ENCODE measurements at places on chromosomes 5 and 9.

DNA sequence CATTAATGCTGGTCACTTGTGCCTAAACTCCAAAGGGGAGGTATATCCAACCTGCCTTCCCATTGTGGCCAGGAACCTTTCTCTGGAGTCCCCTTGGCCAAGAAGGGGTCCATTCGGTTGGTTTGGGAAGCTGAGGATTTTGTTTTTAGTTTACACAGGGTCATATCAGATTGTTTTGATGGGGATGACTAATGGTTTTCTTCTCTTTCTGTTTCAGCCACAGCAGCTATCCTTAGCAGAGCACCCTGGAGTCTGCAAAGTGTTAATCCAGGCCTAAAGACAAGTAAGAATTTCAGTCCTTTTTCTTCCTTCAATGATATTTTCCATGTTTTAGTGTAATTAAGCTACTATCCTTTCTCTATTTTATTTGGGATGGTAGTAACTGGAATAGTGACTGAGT is 127.8 kb upstream of the CCDC152 start:
- DNase-seq: no peak

GRCh38 chr5:159420940-159421339 is 90.7 kb upstream of the IL12B start:
- no peak for DNase-seq

DNA sequence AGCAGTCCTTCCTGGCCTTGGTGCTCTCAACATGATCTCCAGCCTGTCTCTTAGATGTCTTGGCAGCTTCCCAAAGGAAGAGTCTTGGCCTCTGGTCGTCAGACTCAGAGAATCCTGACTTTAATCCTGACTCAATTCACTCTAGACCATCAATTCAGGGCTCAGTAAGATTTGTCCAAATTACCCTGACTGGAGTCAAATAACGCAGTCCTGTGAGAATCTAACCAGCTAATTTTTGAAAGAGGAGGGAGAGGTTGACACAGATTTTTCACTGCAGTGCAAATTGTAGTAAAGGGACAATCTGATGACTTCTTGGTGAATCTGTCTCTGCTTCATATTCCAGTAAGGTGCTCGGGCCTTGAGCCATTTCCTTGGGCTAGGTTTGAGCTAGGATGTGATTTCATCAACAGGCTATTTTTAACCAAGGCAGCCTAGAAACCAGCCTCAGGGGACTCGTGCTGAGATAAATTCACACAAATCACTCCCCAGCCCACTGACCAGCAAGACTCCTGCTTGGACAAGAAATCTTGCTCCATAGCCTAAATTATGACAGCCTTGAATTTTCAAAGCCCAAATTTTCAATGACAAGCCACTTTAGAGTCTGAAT is 257.4 kb downstream of the ENC1 start:
- DNase-seq: no peak

DNA sequence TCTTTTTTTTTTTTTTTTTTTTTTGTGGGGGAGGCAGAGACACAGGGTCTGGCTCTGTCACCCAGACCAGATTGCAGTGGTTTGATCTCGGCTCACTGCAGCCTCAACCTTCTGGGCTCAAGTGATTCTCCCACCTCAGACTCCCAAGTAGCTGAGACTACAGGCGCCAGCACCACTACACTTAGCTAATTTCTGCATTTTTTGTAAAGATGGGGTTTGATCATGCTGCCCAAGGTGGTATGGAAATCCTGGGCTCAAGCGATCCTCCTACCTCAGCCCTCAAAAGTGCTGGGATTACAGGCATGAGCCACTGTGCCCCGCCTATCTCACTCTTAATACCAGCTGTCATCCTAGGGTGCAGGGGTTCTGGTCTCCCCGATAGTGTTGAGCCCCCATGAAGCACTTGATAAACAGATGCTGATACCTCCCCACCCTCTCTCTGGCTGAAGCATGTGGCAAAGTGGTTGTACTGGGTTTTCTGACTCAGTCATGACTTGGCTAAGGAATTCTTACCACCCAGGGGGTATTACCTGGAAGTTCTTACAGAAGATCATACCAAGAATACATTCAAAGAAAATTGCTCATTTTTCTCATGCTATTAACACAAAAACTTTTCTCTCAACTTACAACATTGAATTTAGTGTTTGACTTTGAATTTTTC is 110.2 kb upstream of the DAPK1 start:
- peak; percentile 71 for DNase-seq

DNA sequence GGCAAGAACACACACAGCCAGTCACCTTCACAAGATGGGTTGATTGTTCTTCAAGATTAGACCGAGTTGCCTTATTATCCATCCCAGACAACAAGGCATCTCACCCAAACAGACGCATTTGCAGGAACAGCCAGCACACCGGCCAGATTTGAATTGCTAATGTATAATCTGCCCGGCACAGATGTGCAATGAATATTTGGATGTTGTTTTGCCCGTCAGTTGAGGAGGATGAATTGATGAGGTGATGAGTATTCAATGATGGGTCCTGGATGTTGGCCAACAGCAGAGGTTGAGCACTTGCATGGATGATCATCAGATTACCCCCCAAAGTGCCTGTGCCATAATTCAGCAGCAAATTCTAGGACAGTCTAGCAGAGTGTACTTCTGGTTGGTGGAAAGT is 20.1 kb downstream of the ALG2 start:
- DNase-seq: no peak

DNA sequence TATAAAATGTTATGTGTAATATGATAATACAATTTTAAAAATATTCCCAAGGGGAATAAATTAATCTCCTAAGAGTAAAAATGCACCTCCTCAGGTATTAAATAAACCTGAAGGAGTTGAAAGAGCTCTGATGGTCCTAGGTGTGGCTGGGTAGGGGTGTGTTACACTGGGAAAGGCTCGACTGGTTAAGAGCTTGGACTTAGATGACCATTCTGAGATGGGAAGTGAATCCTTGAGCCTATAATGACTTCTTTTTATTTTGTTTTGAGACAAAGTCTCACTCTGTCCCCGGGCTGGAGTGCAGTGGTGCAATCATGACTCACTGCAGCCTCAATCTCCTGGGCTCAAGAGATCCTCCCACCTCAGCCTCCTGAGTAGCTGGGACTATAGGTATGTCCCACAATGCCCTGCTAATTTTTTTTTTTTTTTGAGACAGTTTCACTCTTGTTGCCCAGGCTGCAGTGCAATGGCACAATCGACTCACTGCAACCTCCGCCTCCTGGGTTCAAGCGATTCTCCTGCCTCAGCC is 9.2 kb upstream of the HABP4 start:
- DNase-seq: no peak

DNA sequence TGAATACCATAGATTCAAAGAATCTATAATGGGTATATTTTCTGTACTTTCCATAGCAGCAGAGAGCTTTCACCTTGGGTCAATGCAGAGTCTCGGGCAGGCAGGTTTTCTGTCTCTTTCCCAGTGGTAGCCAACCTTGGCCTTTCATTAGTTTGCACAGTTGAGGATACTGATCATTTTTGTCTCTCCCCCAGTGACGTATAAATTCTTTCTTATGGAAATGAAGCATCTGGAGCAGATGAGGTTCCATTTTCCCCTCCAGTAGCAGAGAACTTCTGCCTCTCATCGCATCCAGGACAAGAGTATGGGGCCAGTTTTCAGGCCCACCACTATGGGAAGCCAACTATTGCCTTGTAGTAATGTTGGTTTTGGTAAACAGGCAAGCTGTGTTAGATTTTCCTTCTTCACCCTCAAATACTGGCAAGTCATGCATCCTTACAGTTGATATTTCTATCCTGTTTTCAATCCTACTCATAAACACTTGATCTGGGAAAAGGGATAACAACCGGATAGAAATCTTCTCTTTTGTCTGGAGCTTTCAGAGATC is 845.2 kb upstream of the CDH18 start:
- no peak for DNase-seq

DNA sequence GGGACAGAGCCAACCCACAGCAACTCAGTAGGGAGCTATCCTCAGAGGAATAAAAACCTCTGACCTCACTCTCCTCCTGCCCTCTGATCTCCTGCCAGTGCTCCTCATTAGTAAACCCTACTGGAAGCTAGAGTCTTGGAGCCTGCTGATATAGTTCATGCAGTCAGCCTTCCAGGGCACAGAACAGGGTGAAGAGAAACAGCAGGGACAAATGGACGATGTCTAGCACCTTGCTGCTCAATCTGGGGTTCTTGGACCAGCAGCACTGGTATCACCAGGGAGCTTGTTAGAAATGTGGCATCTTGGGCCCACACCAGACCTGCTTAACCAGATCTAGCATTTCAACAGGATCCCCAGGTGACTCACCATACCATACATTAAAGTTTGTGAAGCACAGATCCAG is 5.5 kb upstream of the GALNT12 start:
- DNase-seq: peak; percentile 90

All from PC-9 (cell line).